ENCODE measurements at places on chromosomes 1 and 21.

GRCh38 chr1:36481771-36482723 is 666 bp downstream of the CSF3R start:
- DNase-seq = no peak

- DNase-seq = no peak
Observed at GRCh38 chr1:92927870-92928269, 33.4 kb downstream of the DIPK1A start.

DNA sequence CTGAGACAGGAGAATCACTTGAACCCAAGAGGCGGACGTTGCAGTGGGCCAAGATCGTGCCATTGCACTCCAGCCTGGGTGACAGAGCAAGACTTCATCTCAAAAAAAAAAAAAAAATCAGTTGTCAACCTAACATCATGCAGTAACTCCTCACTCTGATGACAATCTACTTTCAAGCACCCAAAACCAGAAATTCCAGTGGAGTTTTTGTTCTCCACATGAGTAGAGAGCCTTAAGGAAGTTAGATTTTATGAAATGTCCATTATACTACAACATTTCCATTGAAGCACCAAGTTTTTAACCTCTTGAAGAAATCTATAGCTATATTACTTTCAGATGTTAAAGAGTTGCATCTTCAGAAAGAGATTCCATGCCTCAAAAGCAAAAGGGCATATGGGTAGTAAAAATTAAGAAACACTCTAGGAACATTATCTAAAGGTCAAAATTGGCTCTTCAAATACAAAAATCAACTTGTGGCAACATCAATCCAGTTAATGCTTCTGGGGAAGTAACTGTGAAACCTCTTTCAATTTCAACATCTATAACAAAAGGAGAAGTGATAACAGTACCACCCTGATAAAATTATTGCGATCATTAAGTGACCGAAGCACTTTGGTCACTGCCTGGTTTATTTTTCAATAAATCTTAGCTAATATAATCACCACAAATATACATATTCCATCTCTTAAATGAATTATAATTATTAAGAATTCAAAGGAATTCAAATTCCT is 7.7 kb downstream of the LPGAT1 start:
- DNase-seq = no peak

GRCh38 chr21:45655124-45655523 is 11.6 kb downstream of the PCBP3 start:
- no peak for DNase-seq

GRCh38 chr1:6870086-6870485 is 84.8 kb downstream of the CAMTA1 start:
- no peak for DNase-seq

- DNase-seq = no peak
Observed at GRCh38 chr21:42107177-42107880, 36.2 kb downstream of the UMODL1 start.

GRCh38 chr1:54305906-54306514 is 100.2 kb downstream of the SSBP3 start:
- DNase-seq = no peak

DNA sequence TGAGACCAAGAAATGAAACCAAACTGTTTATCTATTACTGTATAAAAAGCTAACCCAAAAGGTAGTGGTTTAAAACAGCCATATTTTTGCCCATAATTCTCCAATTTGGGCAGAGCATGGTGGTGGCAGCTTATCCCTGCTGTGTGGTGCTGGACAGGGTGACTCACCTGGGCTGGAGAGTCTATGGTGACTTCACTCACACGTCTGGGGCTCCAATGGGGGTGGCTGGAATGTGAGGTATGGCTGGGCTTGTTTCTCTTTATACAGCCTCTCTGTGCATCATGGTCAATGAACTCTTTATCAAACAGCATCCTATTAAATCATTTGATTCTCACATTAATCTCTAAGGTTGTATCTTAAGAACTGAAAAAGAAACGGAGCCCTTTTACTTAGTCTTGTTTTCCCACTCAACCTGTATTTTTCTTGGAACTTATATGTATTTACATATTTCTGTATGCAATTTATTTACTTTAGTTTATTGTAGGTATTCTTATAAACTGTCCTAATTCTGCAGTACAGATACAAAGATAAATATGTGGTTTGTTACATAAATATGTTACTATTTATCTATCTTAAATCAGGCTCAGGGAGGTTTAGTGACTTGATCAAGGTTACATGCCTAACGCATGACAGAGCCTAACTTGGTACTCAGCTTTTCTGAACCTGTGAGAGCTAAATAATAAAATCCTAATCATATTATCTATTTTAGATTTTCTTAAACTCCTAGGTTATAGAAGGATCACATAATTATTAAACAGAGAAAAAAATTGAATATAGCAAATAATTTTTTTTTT is 37.5 kb upstream of the WLS start:
- no peak for DNase-seq

DNA sequence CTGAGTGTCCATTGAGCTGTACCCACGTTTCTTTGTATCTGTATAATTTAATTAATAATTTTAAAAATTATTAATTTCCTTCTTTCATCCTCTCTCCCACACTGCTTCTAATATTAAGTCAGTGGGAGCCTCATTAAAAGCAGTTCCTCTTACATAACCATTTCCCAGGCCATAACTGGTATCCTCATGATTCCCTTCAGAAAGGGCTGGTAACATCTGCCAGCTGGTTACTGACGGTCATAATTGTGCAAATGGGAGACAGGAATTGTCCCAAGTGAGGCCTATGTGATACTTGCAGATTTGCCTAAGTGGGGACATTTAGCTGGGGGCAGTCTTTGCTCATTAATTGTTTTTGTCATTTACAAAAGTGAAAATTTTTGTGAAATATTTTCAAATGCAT is 69.0 kb upstream of the SPAG17 start:
- DNase-seq = no peak

- DNase-seq = no peak
Observed at GRCh38 chr1:147077523-147077922, 94.7 kb downstream of the PRKAB2 start.

GRCh38 chr21:24903994-24904635 is 703.2 kb downstream of the MRPL39 start:
- no peak for DNase-seq

GRCh38 chr1:225763716-225764548 is 13.7 kb upstream of the SRP9 start:
- DNase-seq = no peak

GRCh38 chr1:173097001-173097400 is 46.3 kb upstream of the TNFSF18 start:
- no peak for DNase-seq

DNA sequence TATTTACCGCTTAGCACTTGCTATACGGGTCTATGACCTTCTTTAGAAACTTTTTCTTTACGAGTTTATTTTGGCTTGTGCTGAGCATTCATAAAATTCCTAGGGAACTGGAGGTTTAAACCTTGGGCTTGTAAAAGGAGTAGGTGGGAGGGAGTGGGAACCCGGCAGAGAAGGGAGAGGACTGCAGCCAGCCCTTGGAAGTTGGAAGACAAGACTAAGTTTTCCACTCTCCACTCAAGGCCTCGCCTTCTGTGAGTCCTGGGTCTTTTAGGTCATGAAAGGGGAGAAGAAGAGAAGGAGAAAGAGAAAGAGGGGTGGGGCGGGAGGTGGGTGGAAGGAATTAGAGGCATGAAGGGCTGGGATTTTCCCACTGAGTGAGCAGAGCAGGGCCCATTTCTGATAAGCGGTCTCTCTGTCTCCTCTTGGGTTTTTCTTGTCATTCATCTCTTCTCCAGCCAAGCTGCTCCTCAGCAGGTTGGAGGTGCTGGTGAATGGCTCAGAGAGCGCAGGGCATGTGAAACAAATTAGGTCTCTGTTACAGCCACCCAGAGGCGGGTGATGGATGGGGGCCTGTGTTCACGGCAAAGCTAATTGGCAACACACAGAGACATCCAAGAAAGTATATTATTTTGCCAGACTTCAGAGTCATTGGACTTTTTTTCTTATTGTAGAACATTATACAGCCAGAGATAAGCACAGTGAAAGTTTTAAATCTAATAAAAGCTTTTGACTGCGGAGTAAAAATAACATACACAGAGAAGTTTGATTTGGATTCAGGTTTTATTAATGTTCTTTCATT is 247.3 kb downstream of the FOXD2 start:
- no peak for DNase-seq

- DNase-seq = no peak
Observed at GRCh38 chr1:170073893-170074249, 624 bp downstream of the KIFAP3 start.

DNA sequence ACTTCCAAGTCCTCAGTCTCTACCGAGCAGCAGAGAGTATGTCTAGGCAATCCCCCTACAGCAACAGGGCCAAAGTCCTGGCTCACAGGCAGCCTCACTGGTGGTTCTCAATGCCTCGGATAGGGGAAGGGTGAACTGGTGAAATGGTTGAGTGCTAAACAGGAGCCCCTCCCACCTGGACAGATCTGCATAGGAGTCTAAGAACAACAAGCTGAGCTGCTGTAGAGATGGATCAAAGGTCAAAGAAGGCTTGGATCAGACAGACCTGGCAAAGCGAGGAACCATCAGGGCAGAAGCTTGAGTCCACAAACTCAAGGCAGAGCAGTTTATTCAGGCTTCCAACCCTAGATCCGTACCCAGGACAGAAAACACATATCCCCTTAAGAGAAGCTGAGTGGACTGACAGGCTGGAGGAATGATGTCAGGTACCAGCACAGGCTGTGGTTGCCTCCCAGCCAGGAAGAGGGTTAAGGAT is 31.8 kb downstream of the RABIF start:
- no peak for DNase-seq

DNA sequence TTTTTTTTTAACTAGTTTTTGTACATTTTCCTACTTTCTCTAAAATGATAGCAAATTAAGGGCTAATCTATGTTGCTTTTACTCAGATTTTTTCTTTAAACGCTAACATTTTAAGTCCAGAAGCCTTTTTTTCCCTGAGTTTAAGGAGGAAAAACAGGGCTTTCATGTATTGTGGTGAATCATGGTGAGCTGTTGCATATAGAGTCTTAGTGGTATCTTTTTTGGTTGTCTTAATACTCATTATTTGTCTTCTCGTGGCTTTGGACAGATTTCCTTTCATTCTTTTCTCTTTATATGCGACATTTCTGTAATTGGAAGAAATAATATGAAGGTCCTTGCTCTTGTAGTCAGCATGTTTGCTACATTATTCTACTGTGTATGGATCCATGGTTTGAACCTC is 1015.6 kb downstream of the PLA2G4A start:
- no peak for DNase-seq

DNA sequence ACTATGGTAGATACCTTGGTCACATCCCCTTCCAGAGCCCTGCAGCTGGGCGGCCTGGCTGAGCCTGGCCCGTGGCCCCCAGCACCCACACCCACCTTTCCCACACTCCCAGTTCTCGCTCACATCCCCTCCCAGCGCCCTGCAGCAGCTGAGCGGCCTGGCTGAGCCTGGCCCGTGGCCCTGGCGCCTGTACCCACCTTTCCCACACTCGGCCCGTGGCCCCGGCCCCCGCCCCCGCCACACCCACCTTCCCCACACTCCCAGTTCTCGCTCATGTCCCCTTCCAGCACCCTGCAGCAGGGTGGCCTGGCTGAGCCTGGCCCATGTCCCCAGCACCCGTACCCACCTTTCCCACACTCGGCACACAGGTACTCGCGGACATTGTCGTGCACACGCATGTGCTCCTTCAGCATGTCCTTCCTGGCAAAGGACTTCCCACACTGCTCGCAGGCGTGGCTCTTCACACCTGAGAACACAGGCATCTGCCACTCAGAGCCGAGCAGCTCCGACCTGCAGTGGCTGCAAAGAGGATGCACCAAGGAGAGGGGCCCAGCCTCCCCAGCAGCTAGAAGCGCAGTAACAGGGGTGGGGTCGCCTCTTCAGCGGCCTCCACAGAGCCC is 52.5 kb upstream of the RIPK4 start:
- no peak for DNase-seq

- no peak for DNase-seq
Observed at GRCh38 chr1:197915862-197916499, 1.2 kb upstream of the LHX9 start.

DNA sequence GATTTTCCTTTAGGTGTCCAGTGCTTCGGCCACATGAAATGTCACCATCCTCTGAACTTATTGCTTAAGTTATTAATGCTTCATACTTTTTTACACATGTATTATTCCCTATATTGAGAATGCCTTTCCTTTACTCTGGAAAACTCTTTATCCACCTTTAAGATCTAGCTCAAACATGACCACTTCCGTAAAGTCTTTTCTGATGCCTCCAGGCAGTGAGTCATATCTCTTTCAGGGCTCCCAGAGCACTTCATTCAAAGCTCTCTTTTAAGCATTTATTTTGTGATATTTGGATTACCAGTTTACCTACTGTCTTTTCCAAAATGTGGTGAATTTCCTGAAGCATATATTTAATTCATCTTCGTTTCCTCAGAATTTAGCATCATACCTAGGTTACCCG is 178.9 kb downstream of the HS2ST1 start:
- no peak for DNase-seq

GRCh38 chr1:41315146-41315822 is 46.0 kb upstream of the FOXO6 start:
- DNase-seq = no peak

GRCh38 chr1:50417946-50418599 is 5.2 kb downstream of the DMRTA2 start:
- DNase-seq = no peak

GRCh38 chr1:171699531-171699930 is 42.3 kb downstream of the VAMP4 start:
- DNase-seq = no peak

GRCh38 chr1:66177510-66177909 is 356.4 kb upstream of the SGIP1 start:
- DNase-seq = no peak

DNA sequence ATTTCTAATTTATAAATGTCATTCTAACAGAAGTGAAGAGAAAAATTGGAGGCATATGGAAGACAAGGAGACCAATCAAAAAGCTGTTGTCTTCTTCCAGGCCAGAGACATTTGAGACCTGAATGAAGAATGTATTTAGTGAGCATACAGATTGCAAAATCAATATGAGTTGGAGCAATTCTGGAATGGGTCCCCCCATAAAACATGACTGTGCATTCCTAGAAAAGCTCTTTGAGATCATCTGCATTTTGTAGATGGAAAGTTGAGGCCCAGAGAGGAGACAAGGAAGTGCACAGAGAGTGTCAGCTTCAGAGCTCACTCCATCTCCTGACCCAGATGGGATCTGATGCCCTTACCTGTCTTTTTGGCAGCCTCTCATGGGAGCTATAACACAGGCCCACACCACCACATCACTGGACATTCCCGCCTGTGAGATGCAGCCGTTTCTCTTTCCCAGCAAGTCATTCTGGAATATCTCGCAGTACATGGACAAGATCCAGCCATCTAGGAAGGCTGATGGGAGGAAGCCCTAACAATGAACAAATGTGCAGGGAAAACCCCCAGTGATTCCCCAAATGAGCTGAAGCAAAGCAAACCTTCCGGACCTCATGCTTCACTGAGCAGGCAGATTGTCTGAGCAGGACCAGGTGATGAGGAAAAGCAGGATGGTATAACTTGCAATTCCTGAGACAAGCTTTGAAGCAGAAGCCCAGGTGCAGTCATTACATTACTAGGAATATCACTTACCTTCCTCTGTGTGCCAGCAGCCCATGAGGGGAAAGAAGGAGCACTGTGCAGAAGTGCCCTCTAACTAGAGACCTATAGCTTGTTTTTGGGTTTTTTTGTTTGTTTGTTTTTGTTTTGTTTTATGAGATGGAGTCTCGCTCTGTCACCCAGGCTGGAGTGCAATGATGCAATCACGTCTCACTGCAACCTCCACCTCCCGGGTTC is 445.6 kb downstream of the PLPP3 start:
- no peak for DNase-seq

- no peak for DNase-seq
Observed at GRCh38 chr1:183106746-183107145, 79.3 kb upstream of the LAMC2 start.

Data from activated B cell treated with CpG ODN at 0.5 μM for 24 hours (primary cell).